ENCODE measurements at places on chromosomes 1 and 21.

DNA sequence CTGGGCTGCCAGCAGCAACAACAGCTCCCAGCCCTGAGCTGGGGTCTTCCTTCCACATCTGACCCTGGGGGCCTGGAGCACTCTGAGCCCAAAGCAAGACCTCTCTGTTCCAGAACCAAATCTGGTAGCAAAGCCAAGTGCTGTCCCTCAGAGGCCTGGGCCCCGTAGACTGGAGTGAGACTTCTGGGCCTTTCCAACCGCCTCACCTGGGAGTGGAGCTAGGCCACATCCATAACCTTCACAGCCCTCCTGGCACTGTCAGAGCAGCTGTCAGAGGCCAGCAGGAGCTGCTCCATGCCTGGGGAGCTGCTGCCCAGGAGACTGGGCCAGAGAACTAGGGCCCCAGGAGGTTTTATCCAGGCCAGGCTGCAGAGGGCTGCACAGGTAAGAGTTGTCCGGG is 15.4 kb upstream of the SLC5A9 start:
- no peak for DNase-seq

- DNase-seq: no peak
Measured at GRCh38 chr1:17340358-17340757, 31.6 kb upstream of the PADI6 start.

DNA sequence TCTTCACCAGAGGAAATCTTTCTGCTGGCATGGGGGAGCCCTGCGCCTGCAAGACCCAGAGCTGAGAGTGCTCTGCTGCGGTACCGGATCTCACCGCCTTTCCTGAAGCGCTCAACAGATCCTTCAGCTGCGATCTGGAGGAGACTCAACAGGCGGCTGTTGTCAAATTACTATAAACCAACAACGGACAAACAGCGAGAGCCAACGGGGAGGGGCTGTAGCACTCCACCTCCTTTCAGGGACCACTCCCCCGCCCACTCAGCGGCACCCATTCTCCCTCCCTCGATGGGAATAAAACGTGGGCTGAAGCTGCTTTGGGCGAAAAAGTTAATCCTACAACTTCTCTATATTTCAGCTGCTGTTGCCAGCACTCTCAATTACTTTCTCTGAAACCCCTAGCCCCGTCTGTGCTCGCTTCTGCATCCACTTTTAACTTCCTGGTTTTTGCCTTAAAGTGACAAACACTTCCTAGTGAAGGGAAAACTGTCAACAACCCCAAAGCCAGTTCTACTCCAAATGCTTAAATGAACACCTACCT is at the start of gene FMO5:
FMO5 (minus strand) TSS at position 147 of the 538 bp plus-strand sequence. CDS start 310 bp downstream, outside the sequence.
- peak; percentile 34 for DNase-seq

GRCh38 chr1:211236633-211237320 is 22.4 kb upstream of the RCOR3 start:
- no peak for DNase-seq

DNA sequence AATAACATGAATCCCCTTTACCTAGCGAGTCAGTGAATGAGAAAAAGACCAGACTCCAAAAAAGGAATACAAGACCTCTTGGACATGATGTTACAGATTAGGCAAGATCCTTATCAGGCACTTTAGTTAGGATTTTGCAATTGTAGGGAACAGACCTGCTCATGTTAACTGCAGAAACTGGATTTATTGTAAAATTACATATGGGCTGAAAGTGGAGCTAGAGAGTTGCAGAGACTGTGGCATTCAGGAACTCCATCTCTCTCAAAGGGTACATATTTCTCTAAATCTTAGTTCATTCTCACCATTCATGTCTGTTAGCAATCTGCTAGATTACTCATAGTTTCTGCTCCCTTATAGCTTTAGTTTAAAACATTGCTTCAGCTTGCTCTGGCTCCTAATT is 142.2 kb downstream of the PAPPA2 start:
- no peak for DNase-seq

- DNase-seq: no peak
Measured at GRCh38 chr1:52792036-52792435, 50.5 kb upstream of the ZYG11A start.

GRCh38 chr21:18913914-18914313 is 510.3 kb upstream of the TMPRSS15 start:
- no peak for DNase-seq

DNA sequence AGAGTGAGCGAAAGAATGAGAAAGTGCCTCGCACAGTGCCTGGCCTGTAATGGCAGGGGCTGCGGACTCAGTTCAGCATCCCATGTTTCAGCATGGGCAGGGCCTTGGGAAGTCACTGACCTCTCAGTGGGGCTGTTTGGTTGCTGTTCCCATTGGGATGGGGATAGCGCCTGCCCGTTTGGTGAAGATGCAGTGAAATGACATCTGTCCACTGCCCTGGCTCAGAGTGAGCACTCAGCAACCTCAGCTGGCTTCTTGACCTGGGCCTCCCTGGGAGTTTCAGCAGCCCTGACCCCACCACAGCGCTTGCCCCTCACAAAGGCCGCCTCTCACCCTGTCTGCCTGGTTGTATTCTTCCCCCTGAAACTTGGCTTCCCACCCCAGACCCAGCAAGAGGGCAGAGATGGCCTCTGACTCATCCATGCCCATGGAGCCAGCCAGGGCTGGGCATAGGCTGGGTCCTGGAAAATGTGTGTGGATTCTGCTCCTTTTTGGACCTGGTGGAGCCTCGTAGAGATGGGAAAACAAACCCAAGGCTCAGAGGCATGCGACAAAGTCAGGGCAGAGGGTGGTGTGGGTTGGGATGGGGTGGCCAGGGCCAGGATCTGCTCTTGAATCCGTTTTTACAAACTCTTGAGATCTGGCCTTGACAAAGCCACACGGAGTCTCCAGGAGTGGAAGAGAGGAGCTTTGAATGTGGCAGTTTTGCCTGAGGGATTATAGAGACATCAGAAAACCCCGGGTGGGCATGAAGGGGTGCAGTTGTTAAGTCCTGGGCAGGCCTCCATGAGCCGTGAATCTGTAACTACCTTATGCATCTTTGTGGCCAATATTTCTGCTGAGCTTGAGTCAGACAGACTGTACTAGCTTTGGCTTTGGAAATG is 1.2 kb downstream of the XKR8 start:
- no peak for DNase-seq

- no peak for DNase-seq
Measured at GRCh38 chr1:240607006-240607405, 4.9 kb downstream of the GREM2 start.

DNA sequence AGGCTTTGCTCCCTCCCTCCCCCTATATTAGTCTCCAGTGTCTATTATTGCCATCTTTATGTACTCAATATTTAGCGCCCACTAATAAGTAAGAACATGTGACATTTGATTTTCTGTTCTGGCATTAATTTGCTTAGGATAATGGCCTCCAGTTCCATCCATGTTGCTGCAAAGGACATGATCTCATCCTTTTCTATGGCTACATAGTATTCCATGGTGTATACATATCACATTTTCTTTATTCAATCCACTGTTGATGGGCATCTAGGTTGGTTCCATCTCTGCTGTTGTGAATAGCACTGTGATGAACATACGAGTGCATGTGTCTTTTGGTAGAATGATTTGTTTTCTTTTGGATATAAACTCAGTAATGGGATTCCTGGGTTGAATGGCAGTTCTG is 61.3 kb downstream of the SH3GLB1 start:
- no peak for DNase-seq

DNA sequence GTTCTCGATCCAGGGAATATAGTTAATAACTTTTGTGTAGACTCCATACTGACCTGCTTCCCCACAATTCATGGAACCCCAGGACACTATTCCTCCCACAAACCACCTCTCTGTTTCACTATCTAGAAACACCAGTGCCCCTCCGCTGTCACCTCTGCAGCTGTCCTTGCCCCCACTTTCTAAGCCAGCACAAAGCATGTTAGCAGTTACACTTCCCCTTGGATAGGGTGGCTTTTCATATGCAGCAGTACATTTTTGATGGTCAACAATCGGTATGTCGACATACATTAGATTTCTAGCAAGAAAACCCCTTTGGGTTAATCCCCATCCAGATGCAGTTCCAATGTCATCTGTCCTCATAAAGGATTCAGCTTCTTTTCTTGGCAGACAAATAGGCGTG is 14.4 kb downstream of the TARDBP start:
- DNase-seq: no peak

- DNase-seq: no peak
Measured at GRCh38 chr1:209486861-209487593, 96.5 kb upstream of the CAMK1G start.
